Activated naive CD8-positive, alpha-beta T cell treated with anti-CD3 and anti-CD28 coated beads, Interleukin-2, amount 50 U/mL, for 16 hours (primary cell): ENCODE measurements at places on chromosomes 11 and 22.

DNA sequence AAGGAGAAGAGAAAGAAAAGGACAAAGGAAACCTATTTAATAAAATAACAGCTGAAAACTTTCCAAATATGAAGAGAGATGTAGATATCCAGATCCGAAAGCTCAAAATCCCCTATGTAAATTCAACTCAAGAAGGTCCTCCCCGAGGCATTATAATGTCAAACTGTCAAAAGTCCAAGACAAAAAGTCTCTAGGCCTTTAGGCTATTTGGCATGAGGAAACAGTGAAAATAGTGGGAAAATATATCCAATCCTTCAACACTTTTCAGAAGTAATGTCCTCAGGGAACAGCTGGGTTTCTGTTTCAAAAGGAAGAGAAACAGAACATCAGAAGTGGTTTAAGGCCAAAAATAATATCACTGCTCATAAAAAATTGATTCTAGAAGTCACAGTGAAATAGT, 1.9 kb upstream of the OR52E4 start:
- DNase-seq: no peak

GRCh38 chr11:72754544-72755155, 2.4 kb upstream of the ARAP1 start:
- DNase-seq: no peak

- no peak for DNase-seq
Observed at GRCh38 chr11:62431171-62431901, 12.5 kb downstream of the SCGB1A1 start.

DNA sequence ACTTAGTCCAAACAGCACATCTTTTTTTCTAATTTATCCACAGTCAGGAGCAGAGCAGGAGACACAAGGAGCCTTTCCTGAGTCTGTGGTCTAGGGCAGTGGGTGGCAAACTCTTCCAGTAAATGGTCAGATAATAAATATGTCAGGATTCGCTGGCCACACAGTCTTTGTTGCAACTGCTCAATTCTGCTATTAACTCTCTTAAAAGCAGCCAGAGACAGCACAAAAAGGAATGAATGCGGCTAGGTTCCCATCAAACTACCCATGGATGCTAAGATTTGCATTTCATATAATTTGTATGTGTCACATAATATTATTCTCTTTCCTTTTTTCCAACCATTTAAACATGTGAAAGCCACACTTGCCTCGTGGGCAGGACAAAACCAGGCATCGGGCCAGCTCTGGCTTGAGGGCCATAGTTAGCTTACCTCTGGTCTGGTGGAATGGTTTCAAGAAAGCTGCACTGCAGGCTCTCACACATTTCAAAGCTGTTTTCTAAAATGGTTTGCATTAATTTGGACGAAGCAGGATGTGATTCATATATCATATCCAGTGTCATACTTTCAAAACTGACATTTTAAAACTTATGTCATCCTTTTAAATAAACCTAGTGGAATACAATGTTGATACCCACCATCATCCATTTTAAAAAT, 64.7 kb upstream of the CD5 start:
- no peak for DNase-seq

DNA sequence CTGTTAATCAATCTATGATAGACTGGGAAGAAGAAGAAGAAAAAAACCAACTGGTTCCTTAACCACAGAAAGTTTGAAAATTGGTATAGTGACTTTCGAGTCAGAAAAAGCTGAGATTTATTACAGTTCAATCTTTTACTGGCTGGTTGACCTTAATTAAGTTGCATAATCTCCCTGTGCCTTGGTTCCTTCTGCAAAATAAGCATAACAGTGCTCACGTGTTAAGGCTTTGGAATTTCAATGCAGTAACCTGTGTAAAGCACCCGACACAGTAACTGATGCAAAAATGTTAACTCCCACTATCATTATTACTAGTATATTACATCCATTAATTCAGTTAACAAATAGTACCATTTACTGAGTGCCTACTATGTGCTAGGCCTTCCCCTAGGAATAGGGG, 22.6 kb upstream of the E2F8 start:
- no peak for DNase-seq

DNA sequence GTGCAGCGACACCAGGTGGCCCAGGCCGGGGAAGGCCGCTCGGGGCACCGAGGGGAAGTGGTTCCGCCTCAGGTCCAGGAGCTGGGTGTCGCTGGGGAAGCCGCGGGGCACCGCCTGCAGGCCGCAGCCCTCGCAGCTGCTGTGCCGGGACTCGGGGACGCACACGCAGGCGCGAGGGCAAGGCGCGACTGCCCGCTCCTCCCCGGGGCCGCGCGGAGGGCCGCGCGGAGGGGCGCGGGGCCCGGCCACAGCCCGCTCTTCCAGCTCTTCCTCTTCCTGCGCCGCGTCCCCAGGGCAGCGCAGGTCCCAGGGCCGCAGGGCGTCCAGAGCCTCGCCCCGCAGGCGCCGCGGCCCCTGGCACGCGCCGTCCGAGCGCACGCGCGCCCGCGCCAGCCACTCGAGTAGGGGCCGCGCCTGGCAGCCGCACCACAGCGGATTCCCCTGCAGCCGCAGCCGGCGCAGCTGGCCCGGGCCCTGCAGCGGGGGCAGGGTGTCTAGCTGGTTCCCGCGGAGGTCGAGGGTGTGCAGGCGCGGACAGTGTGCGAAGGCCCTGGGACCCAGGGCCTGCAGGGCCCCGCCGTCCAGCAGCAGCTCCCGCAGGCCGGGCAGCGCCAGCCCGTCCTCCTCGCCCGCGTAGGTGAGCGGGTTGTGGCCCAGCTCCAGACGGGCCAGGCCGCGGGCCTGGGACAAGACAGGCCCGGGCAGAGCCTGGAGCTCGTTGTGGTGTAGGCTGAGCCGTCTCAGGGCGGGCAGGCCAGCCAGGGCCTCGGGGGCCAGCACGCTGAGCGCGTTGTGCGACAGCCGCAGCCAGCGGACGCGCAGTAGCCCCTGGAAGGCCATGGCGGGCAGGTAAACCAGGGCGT, 2.8 kb downstream of the CHADL start:
- peak; percentile 57 for DNase-seq

DNA sequence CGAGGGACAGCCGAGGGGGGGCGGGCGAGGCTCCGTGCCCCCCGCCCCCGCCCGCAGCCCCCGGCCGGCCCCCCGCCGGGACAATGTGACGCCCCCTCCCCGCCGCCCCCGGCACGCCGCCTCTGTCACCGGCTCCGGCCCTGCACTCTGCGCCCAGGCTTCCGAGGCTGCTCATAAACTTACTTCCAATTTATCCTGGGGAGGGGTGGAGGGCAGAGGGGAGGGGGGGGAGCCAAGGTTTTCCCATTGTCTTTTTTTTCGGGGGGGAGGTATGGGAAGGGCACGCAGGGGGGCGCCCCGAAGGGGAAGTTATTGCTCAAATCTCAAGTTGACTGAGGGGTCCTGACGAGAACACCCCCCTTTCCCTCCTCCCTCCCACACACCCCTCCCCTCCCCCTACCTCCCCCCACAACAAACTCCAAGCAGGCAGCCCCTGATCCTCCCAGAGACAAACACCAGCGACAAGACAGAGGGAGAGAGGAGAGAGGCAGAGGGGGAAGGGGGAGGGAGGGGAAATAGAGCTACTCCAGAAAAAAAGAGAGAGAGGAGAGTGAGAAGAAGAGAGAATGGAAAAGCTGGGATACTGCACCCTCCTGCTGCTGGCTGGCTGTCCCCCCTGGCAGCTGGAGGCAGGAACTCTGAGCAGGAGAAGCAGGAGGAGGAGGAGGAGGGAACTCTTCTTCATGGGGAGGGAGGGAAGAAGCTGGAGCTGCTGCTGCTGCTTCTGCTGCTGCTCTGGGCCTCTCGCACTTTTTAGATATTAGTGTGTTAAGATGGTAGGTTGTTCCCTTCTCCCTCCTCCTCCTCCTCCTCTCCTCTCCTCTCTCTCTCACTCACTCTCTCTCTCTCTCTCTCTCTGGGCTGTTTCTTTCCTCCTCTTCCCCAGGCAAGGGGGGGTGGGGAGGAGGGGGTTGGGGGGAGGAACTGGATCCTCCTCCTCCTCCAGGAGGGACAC, 631 bp downstream of the PHF21A start:
- DNase-seq: no peak

GRCh38 chr22:38230916-38231315, 29.1 kb downstream of the MAFF start:
- DNase-seq: no peak

GRCh38 chr11:64001484-64002420, 15.5 kb downstream of the OTUB1 start:
- DNase-seq: no peak

DNA sequence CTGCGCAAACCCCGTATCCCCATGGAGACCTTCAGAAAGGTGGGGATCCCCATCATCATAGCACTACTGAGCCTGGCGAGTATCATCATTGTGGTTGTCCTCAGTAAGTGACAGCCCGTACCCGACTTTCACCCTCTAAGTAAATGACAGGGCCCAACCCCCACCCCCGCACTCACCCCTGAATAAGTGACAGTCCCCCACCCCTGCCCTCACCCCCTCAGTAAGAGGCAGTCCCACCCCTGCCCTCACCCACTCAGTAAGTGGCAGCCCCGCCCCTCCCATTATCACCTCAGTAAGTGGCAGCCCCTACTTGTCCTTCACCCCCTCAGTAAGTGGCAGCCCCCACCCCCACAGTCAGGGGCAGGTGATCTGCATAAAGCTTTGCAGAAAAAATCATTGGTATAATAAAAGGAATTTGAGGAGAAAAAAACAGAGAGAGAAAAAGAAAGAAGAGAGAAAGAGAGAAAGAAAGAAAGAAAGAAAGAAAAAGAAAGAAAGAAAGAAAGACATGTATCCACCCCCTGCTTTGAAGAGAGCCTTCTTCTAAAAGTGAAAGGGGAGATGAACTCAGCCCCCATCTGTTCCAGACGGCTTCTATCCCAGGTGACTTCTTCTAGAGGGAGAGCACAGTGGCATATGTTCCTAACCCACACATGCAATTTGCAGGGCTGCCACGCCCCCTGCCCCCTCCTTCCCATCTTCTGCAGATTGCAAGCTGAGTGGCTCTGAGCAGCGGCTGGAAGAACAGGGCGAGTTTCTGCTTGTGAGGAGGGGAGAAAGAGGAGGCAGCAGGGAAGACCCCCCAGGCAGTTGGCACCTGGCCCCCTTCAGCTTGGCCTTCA, 12.5 kb upstream of the SMIM35 start:
- DNase-seq: no peak
